ENCODE measurements at places on chromosomes 7 and 10. TPM values are rescaled to one million over a fixed set of nuclear protein-coding genes. Genes with fewer than 3 reads are reported as not detected.

Gene GRID2IP
- 1.0 TPM for total RNA-seq

Gene CACNB2
- total RNA-seq: 13.6 TPM

Gene MKLN1
- total RNA-seq: 47.1 TPM

Gene GATA3
- 0.55 TPM for total RNA-seq

Gene PON1
- total RNA-seq: not detected

Gene GBX1
- total RNA-seq: not detected

Gene BMPER
- 1.3 TPM for total RNA-seq

- no peak for DNase-seq
These were observed 2.5 kb downstream of the ENTPD1 start for GRCh38 chr10:95758351-95759025.

GRCh38 chr7:128697302-128697905 is 25.3 kb downstream of the GARIN1A start:
- DNase-seq: peak; percentile 69

GRCh38 chr10:28256776-28257175 is 46.1 kb downstream of the MPP7 start:
- no peak for DNase-seq

GRCh38 chr7:49790209-49790608 is 16.8 kb downstream of the VWC2 start:
- no peak for DNase-seq

DNA sequence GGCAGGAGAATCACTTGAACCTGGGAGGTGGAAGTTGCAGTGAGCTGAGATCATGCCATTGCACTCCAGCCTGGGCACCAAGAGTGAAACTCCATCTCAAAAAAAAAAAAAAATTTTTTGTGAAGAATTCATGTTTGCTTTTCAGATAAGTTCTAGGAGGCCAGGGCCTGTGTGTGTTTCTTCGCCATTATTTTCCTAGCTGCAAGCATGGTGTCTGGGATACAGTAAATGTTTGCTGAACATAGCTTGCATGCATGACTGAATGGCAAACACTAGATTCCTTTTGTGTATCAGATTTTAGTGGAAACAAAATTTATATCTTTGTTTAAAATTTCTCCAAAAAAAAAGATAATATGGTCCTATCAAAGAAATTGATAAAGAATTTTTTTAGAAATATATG is 9.7 kb upstream of the MACC1 start:
- no peak for DNase-seq

- DNase-seq: no peak
These were observed 218.5 kb upstream of the STK17A start for GRCh38 chr7:43364391-43364790.

- DNase-seq: no peak
These were observed 740.5 kb downstream of the SORCS1 start for GRCh38 chr10:106424054-106424453.

GRCh38 chr10:47195274-47195885 is 104.6 kb upstream of the GDF10 start:
- no peak for DNase-seq

GRCh38 chr7:135756191-135756590 is 7.6 kb upstream of the FAM180A start:
- DNase-seq: no peak

DNA sequence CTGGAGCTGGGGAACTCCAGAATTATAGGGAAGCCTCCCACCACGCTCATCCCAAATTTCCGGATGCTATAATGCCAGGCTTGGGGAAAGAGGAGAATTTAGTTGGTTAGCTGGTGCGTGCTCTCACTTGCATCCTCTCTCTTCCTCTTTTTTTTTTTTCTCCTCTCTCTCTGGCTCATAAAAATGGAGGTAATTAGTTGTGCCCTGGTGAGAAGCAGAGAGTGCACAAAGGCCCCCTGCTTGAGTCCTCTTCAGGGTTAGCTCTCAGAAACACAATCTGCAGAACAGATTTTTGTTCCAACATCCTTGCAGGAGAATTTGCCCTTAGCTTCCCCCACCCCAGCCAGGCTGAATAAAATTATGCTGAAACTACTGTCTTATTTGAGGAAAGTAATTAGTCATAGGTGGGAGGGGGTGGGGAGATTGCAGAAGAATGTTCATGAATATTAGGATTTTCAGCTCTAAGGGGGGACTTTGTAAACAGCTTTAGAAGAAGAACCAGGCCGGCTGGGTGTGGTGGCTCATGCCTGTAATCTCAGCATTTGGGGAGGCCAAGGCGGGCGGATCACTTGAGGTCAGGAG is 7.6 kb downstream of the SERPINE1 start:
- no peak for DNase-seq

GRCh38 chr7:72278550-72278949 is 133.6 kb downstream of the CALN1 start:
- DNase-seq: no peak

DNA sequence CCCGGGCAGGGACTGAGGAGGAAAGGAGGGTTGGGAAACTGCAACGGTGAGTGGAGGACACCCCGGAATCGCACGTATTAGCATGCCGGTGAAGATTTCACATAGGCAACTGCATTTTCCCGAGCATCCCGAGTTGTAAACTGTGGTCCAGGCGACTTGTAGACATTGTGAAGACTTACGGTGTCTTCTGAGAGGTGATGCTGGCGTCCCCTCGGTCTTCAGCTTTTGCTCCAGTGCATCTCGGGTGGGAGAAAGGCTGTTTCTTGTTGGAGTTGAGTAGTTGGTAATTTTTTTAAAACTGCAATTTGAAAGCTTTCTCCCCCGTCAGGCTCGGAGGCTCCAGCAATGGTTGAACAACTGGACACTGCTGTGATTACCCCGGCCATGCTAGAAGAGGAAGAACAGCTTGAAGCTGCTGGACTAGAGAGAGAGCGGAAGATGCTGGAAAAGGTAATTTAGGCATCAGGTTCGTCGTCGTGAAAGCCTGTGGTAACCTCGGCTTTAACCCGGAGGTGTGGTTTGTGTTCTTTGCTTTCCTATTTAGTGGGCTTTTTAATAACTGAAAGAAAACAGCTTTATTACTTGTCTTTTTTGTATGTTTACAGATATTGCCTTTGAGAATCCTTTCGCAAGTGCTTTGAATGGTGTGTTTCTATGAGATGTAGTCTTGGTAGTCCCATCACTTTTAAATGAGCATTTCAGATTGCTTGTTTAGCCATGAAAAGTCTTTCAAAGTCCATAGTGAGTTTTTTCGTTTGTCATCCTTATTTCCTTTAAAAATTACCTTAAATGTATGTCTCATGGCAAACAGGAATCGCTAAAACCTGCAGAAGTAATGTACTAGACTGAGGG is 687 bp downstream of the HELLS start:
- no peak for DNase-seq
